ENCODE measurements at places on chromosomes 3 and 15. TPM values are rescaled to one million over a fixed set of nuclear protein-coding genes. Genes with fewer than 3 reads are reported as not detected.

PDE12 gene
- total RNA-seq, result 20.4 TPM

GRCh38 chr15:87518957-87519356 is 737.6 kb downstream of the NTRK3 start:
- H3K27me3 ChIP-seq, result no peaks in the 10 kb centered on the region
- DNase-seq, result no peak
- H3K4me3 ChIP-seq, result no peak overlapping the region
- no peaks in the 10 kb centered on the region for H3K4me1 ChIP-seq

GRCh38 chr15:73934281-73934680 is 8.0 kb downstream of the LOXL1 start:
- no peak for DNase-seq
- no peaks in the 10 kb centered on the region for H3K36me3 ChIP-seq
- H3K27ac ChIP-seq, result no peak overlapping the region
- peaks cover 8% of the 10 kb centered on the region for H3K4me1 ChIP-seq
- H3K4me3 ChIP-seq, result no peak overlapping the region
- H3K27me3 ChIP-seq, result no peaks in the 10 kb centered on the region

- DNase-seq, result no peak
- no peak overlapping the region for H3K4me3 ChIP-seq
- H3K27me3 ChIP-seq, result peaks cover 29% of the 10 kb centered on the region
- no peaks in the 10 kb centered on the region for H3K36me3 ChIP-seq
- no peak overlapping the region for H3K27ac ChIP-seq
- peaks cover 10% of the 10 kb centered on the region for H3K4me1 ChIP-seq
These were observed 5.6 kb downstream of the CLSTN2 start for GRCh38 chr3:139940622-139941021.

- H3K27ac ChIP-seq, result peak overlapping the region; percentile 76
- no peak overlapping the region for H3K4me3 ChIP-seq
- no peak for DNase-seq
- H3K36me3 ChIP-seq, result no peaks in the 10 kb centered on the region
- peaks cover 41% of the 10 kb centered on the region for H3K4me1 ChIP-seq
These were observed 15.0 kb downstream of the FRMD4B start for GRCh38 chr3:69370901-69371301.

DNA sequence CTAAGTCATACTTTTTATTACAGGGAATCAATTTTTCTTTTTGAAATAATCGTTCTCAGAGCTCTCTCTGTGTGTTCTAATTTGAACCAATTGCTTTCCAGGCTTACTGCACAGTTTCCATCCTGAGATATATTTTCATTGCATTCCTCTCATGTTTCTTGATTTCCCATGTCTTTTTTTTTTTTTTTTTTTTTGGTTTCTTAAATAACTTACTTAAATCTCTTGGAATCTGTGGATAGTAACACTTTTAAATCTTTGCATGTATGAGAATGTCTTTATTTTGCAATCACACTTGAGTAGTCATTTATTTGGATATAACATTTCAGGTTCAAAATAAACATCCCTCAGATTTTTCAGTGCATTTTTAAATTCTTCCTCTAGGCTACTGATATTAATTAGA is 14.5 kb upstream of the ABTB1 start:
- H3K4me1 ChIP-seq, result no peaks in the 10 kb centered on the region
- no peak overlapping the region for H3K27ac ChIP-seq
- H3K27me3 ChIP-seq, result no peaks in the 10 kb centered on the region

All from upper lobe of right lung (tissue), 1 donor.